T-cell (primary cell): ENCODE measurements at places on chromosomes 5 and 9. TPM values are rescaled to one million over a fixed set of nuclear protein-coding genes. Genes with fewer than 3 reads are reported as not detected.
A peak's percentile ranks its signal among the peaks of the same experiment; 100 is the strongest.

The ARHGEF39 gene
- 0.33 TPM for total RNA-seq

GRCh38 chr9:2788919-2789318, 55.0 kb downstream of the PUM3 start:
- no peak overlapping the region for H3K27ac ChIP-seq
- no peak for DNase-seq
- no peaks in the 10 kb centered on the region for H3K36me3 ChIP-seq
- no peaks in the 10 kb centered on the region for H3K27me3 ChIP-seq
- H3K4me3 ChIP-seq, result no peak overlapping the region
- no peaks in the 10 kb centered on the region for H3K4me1 ChIP-seq

DNA sequence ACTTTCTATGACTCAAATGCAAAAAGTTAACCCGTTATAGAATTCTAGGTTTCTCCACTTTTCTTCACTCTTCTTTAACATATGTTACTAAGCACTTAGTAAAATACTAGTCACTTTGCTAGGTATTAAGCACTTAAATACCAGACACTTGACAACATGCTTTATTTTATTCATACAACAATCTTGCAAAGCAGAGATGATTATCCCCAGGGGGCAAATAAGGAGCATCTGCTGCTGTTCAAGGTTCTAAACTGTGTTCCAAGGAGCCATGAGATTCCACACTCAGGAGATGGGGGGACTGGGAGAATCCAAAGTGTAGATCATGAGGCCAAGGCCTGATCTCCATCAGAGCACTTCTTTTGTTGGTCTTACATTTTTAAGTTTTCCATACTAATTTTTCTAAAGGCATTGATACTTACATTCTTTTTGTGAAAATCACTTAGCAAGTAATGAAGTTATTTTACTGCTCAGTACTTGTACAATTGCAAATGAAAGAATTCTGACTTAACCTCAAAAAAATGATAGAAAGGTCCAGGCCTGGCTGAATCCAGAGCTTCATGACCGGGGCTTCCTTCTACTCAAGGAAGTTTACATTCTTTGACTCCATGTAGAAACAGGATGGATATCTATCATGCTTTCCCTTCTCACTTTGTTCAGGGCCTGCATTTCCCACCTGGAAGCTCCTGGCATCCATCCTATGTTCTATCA, 504.4 kb upstream of the WWC1 start:
- no peak overlapping the region for H3K4me3 ChIP-seq
- H3K27me3 ChIP-seq, result no peaks in the 10 kb centered on the region
- no peaks in the 10 kb centered on the region for H3K4me1 ChIP-seq

GRCh38 chr5:135223891-135224625, 175.0 kb downstream of the MACROH2A1 start:
- no peak overlapping the region for H3K4me3 ChIP-seq
- H3K27ac ChIP-seq, result no peak overlapping the region
- no peaks in the 10 kb centered on the region for H3K36me3 ChIP-seq

GRCh38 chr9:123657941-123658340, 272.0 kb downstream of the DENND1A start:
- H3K4me1 ChIP-seq, result no peaks in the 10 kb centered on the region
- no peak for DNase-seq
- H3K27ac ChIP-seq, result no peak overlapping the region
- no peak overlapping the region for H3K4me3 ChIP-seq
- peaks cover 6% of the 10 kb centered on the region for H3K36me3 ChIP-seq

- peak within 1 kb of the TSS; percentile 68 for H3K4me3 ChIP-seq
- H3K27me3 ChIP-seq, result no peaks in the 10 kb centered on the region
- peaks cover 3% of the 10 kb centered on the region for H3K4me1 ChIP-seq
- no peak within 1 kb of the TSS for H3K27ac ChIP-seq
- H3K36me3 ChIP-seq, result no peaks in the 10 kb centered on the region
These were observed at the start of gene CCDC112 for GRCh38 chr5:115296124-115297022. TSS of gene CCDC112 (minus strand) at chr5:115296654. CDS start at chr5:115296543, 111 bp downstream.

GRCh38 chr9:13500034-13500433, 220.5 kb upstream of the MPDZ start:
- DNase-seq, result no peak
- no peak overlapping the region for H3K27ac ChIP-seq
- H3K4me1 ChIP-seq, result no peaks in the 10 kb centered on the region
- H3K36me3 ChIP-seq, result no peaks in the 10 kb centered on the region

- H3K4me1 ChIP-seq, result no peaks in the 10 kb centered on the region
- H3K36me3 ChIP-seq, result no peaks in the 10 kb centered on the region
- no peaks in the 10 kb centered on the region for H3K27me3 ChIP-seq
- no peak for DNase-seq
These were observed 273.1 kb downstream of the GABRB2 start for GRCh38 chr5:161273410-161273809.

The PCDHGB3 gene
- 0.40 TPM for total RNA-seq
